Stimulated activated CD4-positive, alpha-beta T cell treated with anti-CD3 and anti-CD28 coated beads, Interleukin-2, amount 100 ng/mL, for 4 hours (primary cell): ENCODE measurements at places on chromosomes 16 and 17.

GRCh38 chr16:30697264-30698138 is 1.5 kb upstream of the SRCAP start:
- no peak for DNase-seq

DNA sequence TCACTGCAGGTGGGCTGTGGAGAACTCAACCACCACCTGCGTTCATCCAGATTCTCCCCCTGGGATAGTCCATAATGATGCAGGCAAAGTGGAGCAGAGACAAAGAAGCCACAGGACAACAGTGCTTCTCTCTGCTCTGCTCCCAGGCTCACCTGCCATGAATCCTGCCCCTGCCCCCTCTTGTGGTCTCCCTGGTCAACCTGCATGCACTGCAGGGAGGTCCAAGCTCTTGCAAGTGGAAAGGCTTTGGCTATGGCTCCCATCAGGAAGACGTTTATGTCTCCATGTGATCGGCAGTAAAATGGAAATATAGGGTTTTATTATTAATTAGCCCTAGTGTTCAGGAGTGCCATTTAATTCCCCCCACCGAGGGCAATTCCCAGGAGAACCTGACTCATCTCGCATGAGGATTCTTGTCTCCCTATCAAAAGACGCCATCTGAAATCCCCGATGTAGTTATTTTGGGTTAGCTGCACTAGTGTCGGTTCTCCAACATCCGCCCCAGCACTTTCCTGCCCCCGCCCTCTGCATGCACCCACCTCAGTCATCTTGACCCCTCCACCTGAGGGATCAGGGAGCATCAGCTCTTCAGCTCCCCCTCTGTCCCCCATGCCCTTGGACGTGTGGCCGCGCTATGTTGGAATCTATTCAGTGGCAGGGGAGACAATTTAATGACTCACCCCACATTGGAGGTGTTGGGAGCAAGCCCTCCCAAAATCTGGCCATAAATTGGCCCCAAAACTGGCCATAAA is 91.8 kb downstream of the KCNJ12 start:
- no peak for DNase-seq

DNA sequence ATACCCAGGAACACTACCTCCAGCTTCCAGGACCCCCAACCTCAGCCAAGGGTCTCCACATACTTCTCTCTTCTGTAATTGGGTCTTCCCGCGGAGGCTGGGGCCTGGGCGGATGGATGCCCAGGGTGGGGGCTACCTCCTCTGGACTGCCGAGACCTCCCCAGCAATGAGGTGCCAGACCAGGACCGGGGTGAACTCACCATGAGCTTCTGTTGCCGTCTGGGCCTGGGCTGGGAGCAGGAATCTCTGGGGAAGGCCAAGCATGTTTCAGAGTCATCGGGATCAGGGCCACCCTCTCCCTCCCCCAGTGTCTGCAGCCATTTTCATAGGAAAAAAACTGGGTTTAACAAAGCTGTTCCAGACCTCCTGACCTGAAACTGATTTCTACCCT is 10.3 kb upstream of the BAHCC1 start:
- DNase-seq, result no peak

DNA sequence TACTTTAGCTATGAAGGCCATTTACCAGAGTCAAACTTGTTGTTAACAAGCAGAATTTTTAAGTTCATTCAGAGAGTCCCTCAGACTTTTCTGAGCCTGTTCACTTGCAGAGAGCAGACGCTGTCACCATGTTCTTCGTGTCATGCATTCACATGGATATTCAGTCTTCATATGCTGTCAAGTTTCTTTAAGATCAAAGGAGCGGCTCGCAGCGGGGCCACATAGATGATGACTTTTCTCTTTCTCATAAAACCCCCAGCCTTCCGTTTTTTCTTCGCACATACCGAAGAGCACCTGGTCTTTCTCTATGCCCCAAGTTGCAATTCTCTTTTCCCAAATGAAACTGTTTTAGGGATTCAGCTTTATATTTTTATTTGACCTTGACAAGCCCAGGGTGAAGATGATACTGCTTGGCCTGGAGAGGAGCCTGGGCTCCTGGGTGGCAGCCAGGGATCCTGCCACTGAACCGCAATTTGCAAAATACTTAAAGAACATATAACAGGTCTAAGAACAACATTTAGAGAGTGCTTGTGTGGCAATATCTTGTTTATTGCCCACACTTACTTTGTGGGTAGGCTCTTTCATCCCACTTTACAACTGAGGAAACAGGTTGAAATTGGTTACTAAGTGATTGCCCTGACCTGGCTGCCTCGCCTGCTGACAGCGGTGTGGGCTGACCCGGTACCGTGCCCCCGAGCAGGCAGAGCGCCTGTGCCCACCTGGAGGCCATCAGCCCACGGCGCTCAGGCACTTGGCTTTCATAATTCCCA is 22.9 kb downstream of the SEC14L1 start:
- no peak for DNase-seq

DNA sequence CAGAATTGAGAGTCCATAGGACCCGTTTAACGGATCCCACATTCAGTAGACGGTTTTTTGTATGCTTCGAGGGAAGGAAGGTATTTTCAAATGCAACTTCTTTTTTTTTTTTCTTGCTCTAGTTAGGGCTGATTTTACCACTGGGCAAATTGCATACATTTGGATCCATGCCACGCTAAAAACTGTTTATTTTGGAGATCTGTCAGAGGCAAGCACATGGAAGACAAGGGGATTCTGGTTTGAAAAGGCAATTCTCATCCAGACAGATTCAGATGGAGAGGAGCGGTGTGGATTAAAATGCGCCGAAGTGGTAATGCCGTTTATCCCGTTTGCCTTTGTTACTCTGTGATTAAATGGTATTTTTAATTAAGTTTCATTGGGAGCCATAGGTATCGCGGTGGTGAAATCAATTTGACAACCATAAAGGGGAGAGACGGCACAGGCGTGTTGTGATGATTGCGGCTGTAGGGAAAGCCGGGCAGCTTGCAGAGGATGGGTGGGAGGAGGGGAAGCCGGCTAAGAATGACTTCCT is 170.4 kb downstream of the IRX3 start:
- DNase-seq, result no peak

DNA sequence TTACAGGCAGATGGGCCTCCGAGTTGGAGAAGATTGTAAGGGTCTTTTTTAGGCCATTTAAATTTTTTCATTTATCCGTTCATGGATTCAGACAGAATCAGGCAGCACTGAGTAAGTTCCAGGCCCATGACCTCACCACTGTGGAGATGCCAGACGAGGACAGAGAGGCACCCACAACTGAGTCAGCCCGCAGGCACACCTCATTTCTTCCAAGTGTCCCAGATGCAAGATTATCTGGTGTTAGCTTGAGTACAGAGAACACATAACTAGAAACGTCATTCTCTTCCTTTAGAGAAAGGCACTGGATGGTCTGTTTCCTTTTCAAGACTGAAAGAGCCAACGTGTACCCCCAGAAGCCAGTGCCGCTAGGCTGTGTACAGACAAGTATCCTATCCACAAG is 16.9 kb downstream of the CLEC16A start:
- no peak for DNase-seq

DNA sequence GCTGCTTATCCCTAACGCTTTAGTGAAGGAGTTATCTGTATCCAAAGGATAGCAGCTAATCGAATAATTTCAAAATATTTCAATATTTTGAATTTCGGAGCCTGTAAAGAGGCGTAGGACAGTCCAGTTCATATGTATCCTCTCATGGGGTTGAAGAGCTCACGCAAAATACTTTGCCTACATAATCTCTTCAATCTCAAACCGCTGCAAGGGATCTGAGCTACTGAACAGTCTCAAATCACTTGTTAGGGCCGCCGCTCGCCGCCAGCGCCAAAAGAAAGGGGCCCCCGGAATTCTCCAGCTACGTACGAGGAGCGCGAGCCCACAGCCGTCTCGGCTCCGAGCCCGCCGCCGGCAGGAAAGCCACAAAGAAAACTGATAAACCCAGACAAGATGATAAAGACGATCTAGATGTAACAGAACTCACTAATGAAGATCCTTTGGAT is 601 bp upstream of the RFWD3 start:
- no peak for DNase-seq

- no peak for DNase-seq
Observed at GRCh38 chr16:64098451-64098850, 1023.4 kb downstream of the CDH11 start.

DNA sequence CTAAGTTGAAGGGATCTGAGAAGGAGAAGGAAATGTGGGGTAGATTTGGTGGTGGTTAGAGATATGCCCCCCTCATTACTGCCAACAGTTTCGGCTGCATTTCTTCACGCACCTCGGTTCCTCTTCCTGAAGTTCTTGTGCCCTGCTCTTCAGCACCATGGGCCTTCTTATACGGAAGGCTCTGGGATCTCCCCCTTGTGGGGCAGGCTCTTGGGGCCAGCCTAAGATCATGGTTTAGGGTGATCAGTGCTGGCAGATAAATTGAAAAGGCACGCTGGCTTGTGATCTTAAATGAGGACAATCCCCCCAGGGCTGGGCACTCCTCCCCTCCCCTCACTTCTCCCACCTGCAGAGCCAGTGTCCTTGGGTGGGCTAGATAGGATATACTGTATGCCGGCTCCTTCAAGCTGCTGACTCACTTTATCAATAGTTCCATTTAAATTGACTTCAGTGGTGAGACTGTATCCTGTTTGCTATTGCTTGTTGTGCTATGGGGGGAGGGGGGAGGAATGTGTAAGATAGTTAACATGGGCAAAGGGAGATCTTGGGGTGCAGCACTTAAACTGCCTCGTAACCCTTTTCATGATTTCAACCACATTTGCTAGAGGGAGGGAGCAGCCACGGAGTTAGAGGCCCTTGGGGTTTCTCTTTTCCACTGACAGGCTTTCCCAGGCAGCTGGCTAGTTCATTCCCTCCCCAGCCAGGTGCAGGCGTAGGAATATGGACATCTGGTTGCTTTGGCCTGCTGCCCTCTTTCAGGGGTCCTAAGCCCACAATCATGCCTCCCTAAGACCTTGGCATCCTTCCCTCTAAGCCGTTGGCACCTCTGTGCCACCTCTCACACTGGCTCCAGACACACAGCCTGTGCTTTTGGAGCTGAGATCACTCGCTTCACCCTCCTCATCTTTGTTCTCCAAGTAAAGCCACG is 28.3 kb downstream of the STH start:
- DNase-seq, result no peak

GRCh38 chr16:67509016-67509415 is 19.6 kb upstream of the RIPOR1 start:
- DNase-seq, result no peak

GRCh38 chr17:7213895-7214299 is 5.7 kb downstream of the DLG4 start:
- peak; percentile 40 for DNase-seq

DNA sequence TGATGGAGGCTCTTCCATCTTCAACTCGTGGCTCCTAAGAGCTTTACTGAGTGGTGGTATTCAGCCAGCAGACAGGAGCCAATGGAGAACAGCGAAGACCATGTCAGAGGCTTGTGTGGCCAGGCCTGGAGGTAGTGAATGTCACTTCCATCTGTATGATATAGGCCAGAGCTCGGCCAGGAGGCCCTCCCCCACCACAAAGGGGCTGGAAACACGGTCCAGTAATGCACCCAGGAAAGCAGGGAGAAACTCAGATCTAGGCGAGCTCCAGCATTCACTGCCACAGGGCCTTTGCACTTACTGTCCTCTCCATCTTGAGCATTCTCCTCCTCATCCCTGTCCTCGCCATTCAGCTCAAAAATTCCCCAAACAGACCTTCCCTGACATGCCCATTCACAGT is 555.3 kb upstream of the C16orf82 start:
- DNase-seq, result no peak

- no peak for DNase-seq
Observed at GRCh38 chr17:48530887-48531272, at the start of gene HOXB1. Gene HOXB1 (minus strand): TSS chr17:48531011. CDS start chr17:48530904, 107 bp downstream.

DNA sequence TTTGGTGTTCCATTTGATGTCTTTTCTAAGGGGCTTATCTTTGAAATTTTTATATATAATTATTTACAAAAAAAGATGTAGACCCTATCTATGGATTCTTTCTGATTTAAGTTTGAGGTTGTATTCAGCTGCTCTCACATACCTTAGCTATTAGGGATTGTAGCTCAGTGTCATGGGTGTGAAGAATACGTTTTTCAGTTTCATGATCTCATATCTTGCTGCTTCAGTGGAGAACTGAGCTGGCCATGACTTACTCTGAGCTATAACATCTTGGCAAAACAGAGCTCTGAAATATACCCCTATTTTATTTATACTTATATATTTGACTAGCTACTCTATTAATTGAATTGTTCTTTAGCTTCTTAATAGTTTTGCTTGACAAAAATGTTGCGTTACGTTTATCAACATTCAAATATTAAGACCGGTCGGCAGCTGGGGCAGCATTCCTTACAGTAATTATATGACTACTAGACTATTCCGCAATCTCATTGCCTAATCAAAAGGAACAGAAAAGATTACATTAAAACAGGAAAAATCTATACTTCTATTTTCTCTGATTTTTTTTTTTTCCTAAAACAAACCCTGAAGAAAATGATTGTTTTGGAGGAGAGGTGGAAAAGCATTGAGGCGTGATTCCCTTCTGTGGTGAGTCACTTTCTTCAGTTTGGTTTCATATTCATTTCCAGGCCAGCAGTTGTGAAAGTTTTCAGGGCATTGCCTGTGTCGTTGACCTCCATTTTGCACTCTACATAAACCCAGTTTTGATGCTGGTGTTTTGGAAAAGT is 24.1 kb upstream of the KRT24 start:
- DNase-seq, result no peak

- peak; percentile 24 for DNase-seq
Observed at GRCh38 chr17:59361916-59362810, 30.7 kb downstream of the YPEL2 start.

DNA sequence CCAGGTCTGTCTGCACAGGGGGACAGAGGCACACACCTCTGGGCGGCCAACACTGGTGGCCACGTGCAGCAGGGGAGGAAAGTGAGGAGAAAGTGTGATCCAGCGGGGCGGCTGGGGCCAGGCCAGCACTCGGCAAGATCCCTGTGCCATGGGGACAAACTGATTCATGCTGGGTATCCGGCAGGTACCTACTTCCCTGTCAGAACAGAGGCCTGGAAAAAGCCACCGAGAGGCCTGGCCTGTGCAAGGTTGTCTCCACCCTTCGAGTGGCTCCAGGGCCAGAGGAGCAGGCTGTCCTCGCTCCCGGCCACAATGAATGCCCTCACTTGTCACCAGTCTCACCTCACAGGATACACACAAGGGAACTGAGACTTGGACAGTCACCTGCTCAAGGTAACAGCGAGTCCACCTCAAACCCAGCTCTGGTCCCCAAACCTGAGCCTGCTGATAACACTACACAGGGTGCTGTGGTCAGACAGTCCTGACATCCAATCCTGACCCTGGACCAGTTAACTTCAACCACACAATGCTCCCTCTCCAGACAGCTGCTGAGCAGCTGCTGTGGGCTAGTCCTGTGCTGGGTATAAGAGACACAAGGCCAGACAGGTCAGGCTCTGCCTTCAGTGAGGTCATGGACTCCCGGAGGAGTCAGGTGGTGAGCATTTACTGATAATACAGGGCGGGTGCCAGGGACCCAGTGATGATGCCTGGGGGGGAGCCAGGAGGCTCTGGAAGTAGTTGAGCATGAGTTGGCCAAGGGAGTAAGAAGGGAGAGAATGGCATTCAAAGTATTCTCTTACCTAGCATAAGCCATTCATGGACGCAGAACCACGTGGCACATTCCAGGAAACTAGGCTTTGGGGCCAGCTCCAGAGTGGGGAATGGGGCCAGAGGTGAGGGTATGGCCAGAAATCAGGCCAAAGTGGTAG is 53.0 kb downstream of the VAC14 start:
- DNase-seq, result no peak
